Fibroblast of the aortic adventitia (primary cell): ENCODE measurements at places on chromosomes 2 and 18. TPM values are rescaled to one million over a fixed set of nuclear protein-coding genes. Genes with fewer than 3 reads are reported as not detected.
A peak's percentile ranks its signal among the peaks of the same experiment; 100 is the strongest.

- DNase-seq, result no peak
Observed at GRCh38 chr2:60331115-60331809, 222.2 kb downstream of the BCL11A start.

The CAPN14 gene
- total RNA-seq, result 0.09 and 0.16 TPM in 2 replicates

- DNase-seq, result no peak
Observed at GRCh38 chr2:110804915-110805314, 72.5 kb downstream of the ACOXL start.

GRCh38 chr2:191759680-191760079, 81.7 kb downstream of the NABP1 start:
- no peak for DNase-seq

The ACTG2 gene
- total RNA-seq, result 2.4 TPM in 1 of 2 replicates, not detected in the other

The SLC20A1 gene
- 127 and 134 TPM in 2 replicates for total RNA-seq

GRCh38 chr2:9720352-9721093, 89.7 kb upstream of the YWHAQ start:
- no peak for DNase-seq

DNA sequence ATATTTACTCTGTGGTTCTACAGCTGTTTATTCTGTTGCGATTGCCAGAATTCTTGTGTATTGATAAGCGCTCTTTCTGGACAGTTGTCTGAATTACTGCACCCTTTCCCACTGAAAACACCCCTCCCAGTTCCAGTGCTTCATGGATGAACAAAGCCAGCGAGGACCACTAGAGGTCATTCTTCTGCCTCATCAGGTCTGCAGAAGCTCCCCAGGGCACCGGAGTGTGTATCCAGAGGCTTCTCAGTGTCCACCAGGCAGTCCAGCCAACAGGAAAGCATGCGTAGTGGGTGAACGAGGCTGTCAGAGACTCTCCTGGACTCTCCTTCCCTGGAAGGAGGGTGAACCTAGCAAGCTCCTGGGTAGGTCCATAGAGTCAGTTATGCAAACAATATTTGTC, 40.6 kb upstream of the INHBB start:
- DNase-seq, result no peak

- DNase-seq, result peak; percentile 84
Observed at GRCh38 chr2:9703085-9703678, 72.4 kb upstream of the YWHAQ start.

DNA sequence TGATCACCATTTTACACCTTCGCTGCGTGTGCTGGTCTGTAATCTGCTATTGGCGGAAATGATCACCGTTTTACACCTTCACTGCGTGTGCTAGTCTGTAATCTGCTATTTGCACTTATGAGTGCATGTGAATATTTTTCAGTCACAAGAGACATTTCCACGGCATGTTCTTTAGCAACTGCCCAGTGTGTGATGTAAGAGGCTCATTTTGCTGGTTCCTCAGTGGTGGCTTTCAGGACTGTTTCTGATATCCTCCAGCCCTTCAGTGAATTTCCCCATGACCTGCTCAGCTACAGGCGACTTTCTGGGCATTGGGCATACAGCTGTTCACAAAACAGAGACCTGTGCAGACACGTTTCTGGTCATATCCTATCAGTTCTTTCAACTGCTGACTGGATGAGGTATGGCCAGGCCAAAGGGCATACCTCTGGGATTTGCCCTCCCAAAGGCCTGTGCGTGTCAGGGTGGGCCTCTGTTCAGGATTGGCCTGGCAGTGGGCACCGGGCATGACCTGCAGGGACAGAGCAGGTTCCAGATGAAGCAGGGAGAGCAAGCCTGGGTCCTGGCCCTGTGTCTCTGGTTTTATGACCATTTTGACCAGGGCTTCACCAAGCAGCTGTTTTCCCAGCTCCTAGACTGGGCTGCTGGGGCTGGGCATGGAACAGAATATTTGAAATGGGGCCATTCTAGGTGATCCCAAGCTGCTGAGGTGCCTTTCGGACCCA, 521 bp upstream of the PROM2 start:
- DNase-seq, result no peak
